ENCODE measurements at places on chromosomes 5 and 9.

DNA sequence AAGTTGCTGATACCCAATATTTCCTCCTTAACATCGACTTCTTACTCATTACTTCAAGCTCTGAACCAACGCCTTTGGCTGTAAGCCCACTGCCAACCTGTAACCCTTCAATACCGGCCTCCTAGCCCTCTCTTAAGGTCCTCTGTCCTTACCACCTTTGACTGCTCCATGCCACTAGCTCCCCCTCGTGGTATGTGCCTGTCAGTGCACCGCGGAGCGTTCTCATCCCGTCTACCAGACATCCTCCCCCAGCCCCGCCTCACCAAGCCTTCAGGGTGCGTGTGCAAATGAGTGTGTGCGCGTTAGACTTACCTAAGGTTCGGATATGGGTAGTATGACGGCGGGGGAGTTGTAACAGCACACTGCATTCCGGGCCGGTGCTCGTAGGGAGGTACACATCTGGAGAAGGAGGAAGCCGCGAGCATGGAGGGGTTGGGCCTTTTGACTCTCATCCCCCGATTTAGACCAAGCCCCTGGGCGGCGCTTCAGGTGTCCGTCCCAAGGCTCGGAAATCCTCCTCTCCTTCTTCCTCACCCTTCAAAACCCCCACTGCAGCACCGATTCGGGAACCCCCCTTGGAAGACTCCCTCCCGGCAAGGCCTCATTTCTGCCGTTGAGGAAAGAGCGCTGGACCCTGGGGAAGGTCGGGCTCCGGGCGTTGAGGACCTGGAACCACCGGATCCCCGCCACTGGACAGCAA, 2.8 kb upstream of the MYORG start:
- DNase-seq, result no peak

- no peak for DNase-seq
These were observed 336.2 kb upstream of the PDE4D start for GRCh38 chr5:60229691-60230185.

DNA sequence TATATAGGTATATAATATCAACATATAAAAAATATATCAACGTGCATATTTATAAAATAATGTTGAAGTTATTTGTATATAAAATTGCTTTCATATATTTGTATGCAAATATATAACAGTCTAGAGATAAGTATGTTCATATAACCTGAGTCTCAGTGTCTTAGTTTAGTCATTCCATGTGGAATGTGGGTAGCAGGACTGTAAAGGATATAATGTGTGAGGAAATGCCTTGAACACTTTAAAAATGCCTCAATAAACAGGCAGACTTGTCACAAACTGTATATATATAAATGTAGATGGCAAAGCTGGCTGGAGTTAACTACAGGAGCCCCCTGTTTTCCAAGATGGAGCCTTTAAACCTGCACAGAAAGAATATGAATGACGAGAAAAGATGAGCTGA, 48.4 kb downstream of the CCDC125 start:
- no peak for DNase-seq

- DNase-seq, result no peak
These were observed 312.4 kb downstream of the ARL15 start for GRCh38 chr5:53997736-53998627.

- DNase-seq, result no peak
These were observed 56.2 kb upstream of the ANKRD33B start for GRCh38 chr5:10507575-10508096.

- no peak for DNase-seq
These were observed 8.1 kb upstream of the PFDN1 start for GRCh38 chr5:140311011-140311467.

- no peak for DNase-seq
These were observed 1365.7 kb upstream of the C9orf72 start for GRCh38 chr9:28938981-28939380.

- DNase-seq, result no peak
These were observed 83.7 kb downstream of the C5orf15 start for GRCh38 chr5:133884569-133885311.

GRCh38 chr9:32550562-32551275, 1.4 kb upstream of the SMIM27 start:
- DNase-seq, result peak; percentile 90

DNA sequence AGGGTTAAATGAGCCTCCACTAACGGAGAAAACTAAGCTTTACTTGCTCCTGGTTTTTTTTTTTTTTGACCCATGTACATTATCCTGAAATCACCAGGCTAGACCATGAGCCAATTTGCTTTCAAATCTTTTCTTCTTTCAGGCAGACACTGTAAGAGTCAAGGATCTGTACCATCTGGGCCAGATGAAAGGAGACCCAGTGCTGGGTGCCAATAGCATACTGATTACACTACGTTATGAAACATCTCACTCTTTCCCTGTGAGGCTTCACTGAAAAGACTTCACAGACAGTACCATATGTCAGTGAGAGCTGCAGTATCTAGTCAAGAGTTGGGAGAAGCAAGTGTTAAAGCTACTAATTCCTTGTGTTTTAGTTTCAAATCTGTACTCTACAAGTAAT, 161.2 kb upstream of the PTPRD start:
- no peak for DNase-seq

DNA sequence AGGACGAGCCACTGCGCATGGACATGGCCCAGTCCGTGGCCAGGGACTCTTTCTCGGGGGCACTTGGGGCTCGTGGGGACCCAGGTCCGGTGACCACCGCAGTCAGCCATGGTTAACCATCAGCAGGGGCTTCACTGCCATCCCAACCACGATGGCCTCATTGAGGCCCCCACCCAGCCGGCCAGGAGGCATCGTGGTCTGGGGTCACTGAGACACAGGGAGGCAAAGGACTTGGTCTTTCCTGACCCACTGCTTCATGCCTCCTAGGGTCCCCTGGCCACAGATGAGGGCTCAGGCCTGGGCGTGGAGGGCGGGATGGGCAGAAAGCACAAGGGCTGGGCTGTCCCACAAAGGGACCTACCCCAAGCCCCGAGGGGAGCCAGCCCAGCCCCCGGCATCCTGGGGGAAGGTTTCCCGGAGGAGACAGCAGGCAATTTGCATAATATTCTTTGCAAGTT, 6.6 kb downstream of the NACC2 start:
- DNase-seq, result no peak

DNA sequence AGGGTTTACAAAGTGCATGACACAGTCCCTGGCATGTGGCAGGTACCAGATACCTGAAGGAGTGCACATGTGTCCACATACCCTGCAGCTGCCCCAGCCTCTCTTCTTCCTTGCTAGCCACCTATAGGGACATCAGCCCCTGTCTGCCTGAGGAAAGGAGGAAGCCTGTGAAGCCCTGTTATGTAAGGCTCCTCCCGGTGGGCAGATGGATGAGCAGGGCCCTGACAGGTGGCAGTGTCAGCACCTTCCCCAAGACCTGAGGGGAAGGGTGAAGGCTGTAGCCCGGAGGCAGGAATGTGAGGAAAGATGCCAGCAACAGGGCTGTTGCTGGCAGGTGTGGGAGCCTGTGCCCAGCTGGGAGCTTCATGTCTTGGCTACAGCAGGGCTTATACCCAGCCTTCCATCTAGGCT, 21.7 kb downstream of the TCF7 start:
- peak; percentile 42 for DNase-seq

DNA sequence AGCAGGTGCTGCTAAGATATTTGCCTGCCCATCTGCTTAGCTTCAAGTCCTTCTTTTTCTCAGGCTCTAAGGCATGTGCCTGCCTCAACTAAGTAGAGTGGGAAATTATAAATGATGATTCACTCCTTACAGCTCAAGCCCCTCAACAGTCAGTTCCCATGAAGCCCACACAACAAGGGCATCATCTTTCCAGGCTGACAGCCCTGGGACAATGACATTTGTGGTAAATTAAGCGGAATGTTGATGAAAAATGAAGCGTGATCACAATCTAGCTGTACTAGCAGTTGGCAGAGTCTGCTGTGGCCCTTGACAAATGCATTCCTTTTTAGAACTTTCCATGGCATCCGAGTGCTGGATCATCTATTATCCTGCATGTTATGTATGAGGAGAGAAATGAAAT, 548.6 kb downstream of the KIF4B start:
- no peak for DNase-seq

DNA sequence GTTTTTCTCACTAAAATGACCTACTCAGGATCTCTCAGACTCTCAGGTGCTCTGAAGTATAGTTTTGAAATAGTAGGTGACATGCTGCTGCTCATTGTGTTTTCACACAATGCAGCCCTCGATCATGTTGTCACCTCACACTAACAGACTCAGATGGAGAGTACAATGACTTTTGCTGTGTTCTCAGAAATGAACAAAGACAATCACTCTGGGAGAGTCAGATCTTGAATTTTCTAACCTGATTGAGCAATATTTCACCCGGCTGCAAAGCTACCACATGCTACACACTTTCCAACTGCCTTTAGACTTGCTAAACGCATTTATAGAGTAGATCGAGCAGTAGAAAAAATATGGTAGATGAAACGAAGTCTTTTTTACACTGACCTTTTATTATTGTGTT, 113.4 kb downstream of the ST8SIA4 start:
- DNase-seq, result no peak

DNA sequence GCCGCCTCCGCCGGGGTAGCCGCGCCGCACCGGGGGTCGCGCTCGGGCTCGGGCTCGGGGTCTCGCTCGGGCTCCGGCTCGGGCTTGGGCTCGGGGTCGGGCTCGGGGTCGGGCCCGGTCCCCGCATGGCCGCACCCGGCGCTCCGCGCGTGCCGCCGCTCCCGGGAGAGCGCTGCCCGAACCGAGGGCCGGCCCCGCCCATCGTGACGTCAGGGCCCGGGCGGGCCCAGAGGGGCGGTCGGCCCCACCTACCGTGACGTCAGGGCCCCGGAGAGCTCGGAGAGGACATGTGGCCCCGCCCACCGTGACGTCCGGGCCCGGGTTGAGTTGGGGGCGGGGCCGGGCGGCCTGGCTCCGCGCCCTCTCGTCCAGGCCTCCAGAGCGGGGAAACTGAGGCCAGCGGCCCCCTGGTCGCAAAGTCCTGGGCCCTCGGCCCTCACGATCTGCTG, at the start of gene NSMF:
Gene NSMF (minus strand): TSS at position 183 of the 449 bp plus-strand sequence. CDS start 232 bp downstream, outside the sequence.
- DNase-seq, result peak; percentile 92

DNA sequence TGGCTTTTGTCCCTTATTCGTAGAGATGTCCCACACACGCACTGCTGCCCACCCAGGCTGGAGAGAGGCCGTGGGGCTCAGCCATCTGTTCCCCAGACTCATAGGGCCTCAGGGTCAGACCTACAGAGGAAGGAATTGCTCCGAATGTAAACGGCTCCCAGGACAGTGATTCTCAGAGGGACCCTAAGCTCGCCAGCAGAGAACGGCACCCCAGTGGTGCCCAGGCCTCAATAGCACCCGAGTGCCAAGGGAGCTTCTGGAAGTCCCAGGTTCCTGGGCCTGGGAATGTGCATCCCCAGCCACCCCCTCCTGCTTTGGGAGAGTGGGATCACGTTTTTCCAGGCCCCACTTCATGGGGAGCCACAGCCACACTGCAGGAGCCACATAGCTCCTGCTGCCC, 32.9 kb upstream of the CNOT6 start:
- DNase-seq, result no peak

DNA sequence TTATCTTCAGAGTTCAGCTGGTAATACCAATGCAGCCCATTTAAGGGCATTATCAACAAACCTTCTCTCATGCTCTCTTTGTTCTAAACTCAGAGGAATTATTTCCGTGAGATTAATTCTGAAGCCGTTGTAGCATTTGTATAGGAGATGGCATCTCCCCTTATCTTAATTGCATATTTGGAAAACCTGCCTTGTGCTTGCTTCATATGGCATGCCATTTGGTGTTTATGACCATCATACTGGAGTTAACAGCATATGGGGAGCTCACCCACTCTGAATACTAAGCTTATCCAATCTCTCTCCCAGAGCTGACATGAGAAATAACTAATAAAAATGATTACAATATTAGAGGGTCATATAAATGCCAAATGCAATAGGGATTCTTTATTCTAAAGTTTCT, 243.2 kb downstream of the BRINP1 start:
- DNase-seq, result no peak

- no peak for DNase-seq
These were observed 13.0 kb downstream of the SLC38A9 start for GRCh38 chr5:55699041-55699688.

DNA sequence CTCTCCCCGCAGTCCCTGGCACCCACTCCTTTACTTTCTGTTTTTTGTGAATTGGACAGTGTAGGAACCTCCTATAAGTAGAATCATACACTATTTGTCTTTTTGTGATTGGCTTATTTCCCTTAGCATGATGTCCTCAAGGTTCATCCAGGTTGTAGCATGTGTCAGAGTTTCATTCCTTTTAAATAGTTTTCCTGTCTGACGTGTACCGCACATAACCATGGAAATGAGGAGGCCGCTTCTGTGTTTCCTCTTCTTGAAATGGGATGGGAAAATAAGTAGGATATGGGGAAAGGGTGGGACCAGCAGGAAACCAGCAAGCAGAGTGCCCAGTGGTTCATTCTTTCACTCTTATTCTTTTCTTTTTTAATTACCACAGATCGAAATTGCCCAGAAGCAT, 72.6 kb upstream of the ENTREP1 start:
- DNase-seq, result no peak

DNA sequence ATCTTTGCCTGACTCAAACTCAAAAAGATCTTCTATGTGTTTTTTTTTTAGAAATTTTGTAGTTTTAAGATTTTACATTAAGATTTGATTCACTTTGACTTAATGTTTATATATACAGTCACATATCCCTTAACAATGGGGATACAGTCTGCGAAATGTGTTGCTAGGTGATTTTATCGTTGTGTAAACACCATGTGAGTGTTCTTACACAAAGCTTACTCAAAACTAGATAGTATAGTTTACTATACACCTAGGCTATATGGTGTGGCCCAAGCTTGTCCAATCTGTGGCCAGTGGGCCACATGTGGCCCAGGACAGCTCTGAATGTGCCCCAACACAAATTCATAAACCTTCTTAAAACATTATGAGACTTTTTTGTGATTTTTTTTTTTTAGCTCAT, 131.9 kb downstream of the CWC27 start:
- no peak for DNase-seq

DNA sequence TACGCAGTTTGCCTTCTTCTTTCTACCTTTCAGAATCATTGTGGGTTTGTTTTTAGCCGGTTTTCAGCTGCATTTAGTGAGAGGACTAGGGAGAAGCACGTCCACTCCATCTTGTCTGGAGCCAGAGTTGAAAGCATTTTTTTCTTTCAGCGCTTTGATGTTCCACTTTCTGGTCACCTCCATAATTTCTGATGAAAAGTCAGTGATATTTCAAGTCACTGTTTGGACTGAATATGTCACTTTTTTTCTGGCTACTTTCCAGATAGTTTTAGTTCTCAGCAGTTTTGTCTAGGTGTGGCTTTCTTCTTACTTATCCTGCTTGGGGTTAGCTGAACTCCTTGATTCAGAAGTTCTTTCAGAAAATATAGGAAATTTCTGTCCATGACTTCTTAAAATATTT, 123.9 kb upstream of the IER5L start:
- no peak for DNase-seq

DNA sequence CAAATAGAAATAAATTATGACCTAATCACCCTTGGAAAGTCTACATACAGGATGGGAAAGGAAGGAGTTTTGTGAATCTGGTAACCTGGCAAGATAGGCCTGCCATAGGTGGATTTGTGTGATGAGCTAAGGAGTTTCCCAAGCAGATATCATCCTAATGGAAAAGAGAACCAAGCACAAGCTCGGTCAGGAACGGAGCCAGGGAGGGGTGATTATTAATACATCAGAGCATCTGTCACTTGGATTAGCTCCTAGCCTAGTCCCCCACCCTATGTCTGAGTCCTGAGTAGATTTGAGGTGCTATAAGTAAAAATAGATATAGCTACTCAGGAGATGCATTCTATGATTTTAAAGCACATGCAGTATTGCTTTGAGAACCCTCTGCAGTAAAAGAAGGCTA, 57.3 kb upstream of the SMARCA2 start:
- DNase-seq, result no peak

Data from RWPE2 (cell line).